T-cell (primary cell): ENCODE measurements at places on chromosomes 16 and 17. TPM values are rescaled to one million over a fixed set of nuclear protein-coding genes. Genes with fewer than 3 reads are reported as not detected.

- no peak for DNase-seq
These were observed 50.5 kb downstream of the WWP2 start for GRCh38 chr16:69812688-69813014.

- DNase-seq, result no peak
These were observed 20.1 kb upstream of the HYDIN start for GRCh38 chr16:71250461-71251235.

DNA sequence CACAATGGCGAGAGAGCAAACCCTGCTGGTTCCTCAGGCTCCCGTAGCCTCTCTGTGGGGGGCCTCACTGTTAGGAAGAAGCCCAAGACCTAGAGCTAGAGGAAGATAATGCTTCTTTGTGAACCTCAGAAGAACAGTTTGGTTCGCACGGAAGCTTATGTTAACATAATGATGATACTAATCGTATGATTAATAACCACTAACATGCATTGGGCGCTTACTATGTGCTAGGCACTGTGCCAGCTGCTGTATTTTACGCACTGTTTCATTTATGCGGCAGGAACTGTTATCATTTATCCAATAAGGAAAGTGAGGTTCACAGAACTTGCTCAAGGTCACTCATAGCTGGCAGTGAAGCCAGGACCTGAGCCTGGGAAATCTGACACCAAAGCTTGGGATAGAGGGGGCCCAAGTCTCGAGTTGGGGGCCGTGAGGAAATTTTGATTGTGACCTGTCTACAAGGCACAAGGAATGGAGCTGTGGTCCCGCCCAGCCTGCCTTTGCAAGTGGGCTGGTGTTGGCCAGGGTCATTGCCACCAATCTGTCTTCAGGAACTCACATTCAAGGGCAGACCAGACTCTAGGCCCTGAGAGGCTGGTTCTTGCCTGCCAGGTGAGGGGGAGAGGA is 6.8 kb downstream of the PRCD start:
- no peak for DNase-seq

DNA sequence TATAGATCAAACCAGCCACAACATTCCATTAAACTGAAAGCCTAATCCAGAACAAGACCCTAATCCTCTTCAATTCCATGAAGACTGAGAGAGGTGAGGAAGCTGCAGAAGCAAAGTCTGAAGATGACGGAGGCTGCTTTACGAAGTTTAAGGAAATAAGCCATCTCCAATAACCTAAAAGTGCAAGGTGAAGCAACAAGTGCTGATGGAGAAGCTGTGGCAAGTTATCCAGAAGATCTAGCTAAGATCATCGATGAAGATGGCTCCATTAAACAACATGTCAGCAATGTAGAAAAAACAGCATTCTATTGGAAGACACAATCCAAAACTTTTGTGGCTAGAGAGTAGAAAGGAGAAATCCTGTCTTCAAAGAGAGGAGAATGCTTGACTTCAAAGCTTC is 69.6 kb downstream of the KANSL1 start:
- DNase-seq, result no peak

DNA sequence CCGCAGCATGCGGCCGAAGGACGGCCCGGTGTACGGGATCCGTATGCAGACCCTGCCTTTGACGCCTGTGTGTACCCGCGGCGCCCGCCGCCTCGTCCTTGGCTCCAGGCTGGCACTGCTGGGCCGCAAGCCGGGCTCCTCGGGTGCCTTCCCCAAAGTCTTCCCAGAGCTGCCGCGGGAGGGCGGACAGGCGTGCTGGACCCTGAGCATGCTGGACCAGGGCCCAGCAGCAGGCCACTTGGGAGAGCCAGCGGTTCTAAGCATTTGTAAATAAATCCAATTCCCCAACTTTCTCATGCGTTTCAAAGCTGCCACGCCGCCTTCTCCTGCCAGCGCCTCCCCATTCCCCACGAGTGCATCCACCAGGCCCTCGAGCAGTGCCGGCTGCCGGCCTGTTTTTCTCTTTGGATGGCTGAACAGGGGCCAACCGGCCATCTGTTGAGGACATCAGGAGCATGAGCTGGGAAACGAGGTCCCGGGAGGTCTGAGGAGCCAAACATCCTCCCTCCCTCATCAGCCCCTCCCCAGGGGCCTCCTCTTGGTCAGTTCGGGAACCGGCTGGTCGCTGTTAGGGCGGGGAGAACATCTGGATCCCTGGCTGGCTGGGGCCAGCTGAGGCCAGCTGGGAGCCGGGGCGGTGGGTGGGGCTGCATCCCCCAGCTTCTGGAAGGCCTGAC is 20.5 kb upstream of the PABPN1L start:
- DNase-seq, result no peak

- DNase-seq, result no peak
These were observed 628.1 kb downstream of the WWOX start for GRCh38 chr16:78727536-78727935.

DNA sequence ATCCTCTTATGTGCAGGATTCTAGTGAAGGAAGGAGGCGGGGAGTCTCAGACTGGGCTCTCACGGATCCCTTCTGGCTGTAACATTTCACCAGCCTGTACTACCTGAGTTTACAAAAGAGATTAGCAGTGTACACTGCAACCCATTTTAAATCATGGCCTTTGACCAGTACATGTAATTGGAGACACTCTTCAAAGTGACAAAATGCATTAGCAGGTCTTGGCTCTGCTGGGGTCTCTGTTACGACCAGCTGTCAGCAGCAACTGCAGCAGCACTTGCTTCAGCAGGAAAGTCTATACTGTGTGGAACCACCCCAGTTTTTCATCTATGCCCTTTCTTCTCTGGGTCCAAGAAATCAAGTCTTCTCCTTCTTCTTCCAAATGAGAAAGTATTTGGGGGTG is 322.8 kb upstream of the ASIC2 start:
- no peak for DNase-seq

GRCh38 chr17:75153780-75154194 is 525 bp downstream of the JPT1 start:
- no peak for DNase-seq

- no peak for DNase-seq
These were observed 237.1 kb downstream of the PARN start for GRCh38 chr16:14392960-14393359.

DNA sequence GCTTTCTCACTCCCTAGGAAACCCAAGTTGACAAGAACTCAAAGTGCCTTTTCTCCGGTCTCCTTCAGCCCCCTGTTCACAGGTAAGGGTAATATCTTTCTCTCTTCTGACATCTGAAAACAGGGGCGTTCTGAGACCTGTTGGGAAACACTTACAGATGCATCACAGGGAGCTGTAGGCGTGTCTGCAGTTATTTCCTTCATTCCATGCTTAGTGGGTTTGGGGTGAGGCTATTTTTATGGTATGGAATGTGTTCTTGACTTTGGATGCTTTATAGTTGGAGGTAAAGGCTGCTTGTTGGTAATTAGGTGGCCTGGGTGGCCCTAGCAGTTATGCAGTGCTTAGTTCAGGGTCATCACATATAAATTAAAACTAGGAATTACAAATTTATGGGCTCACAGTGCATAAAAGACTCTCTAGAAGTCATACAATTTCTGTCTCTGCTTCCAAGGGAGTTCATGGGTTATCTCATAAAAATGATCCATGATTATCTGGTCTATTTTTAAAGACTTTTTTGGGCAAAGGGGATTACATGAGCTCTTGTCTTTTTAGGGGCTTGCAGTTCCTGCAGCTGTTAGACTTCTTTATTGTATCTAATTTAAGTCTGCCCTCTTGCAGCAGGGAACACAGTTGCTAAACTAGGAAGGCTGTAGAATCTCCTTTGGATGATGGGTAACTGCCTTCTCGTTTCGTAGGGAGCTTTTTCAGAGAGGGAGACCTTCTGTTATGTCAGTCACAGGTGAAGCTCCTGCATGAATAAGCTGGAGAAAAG is 10.2 kb downstream of the SOCS7 start:
- DNase-seq, result no peak

- DNase-seq, result no peak
These were observed 90.9 kb upstream of the EEF2KMT start for GRCh38 chr16:5188318-5188988.

DNA sequence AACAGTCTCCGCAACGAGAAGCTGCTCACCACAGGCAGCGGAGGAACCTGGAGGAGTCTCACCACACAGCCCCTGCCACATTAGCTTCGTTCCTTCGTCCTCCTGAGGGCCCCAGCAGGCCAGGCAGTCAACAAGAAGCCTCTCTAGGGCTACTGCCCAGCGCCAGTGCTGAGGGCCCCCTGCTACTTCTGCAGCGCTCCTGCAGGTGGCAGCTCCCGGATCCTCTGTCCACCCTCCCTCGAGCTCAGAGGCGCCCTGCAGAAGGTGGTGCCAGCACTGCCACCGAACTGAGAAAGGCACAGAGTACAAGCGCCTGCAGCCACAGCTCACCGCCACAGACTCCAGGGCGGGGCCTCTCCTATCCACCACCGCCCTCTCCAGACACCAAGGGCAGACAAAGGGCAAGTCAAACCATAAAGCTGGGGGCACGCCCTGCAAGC is 27.3 kb downstream of the KDM8 start:
- DNase-seq, result peak; percentile 87

DNA sequence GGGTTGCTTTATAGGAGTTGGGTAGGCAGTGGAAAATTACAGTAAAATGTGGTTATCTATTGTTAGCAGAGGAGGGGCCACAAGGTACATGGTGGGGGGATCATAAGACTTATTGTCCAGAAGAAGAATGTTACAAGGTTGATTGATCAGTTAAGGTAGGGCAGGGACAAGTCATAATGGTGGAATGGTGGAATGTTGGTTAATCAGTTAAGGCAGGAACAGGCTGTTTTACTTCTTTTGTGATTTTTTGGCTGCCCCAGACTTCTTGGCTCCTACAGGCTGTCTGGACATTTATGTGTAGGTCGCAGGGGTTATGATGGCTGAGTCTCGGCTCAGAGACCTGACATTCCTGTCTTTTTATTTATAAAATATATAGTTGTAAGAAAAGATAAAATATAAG is 2277.1 kb downstream of the TP53TG3F start:
- no peak for DNase-seq

DNA sequence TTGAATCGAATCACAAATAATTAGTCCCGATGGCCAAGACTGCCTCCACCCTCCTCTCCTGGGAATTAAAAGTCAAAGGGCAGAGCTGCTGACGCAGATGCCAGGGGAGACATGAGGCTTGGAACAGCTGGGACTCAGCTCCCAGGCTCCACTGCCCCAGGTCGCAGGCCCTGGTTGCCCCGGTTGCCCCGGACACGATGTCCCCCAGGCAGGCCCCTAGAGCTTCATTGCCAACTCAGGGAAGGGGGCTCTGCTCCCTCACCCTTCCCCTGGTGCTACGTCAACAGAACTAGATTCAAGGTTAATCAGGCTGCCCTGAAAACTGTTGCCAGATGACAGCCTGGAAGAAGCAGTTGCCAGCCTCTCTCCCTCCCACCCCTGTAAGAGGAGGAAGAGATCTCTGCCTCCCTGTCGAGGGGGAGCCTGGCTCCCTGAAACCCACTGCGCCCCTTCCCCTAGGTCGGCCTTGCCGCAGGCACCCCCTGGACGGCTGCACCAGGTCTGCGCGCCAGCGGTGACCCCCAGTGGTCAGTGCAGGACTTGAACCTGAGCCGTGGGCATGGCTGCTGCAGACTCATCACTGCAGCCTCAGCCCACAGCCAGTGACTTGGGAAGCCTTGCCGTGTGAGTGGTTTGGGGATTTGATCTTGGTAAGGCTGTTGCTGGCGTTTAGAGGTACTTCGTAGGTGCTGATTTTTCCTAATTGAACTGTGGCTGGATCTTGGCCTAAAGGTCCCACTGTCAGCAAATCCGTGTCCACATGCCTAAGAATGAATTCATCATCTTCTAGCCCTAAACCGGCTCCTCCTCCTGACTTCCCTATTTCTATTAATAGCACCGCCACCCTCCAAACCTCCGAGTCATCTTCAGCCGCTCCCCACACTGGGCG is 84.1 kb upstream of the TOB1 start:
- peak; percentile 58 for DNase-seq

GRCh38 chr16:30142672-30143346 is 19.8 kb upstream of the MAPK3 start:
- no peak for DNase-seq

- DNase-seq, result no peak
These were observed 200.5 kb upstream of the ASIC2 start for GRCh38 chr17:33493566-33493965.

DNA sequence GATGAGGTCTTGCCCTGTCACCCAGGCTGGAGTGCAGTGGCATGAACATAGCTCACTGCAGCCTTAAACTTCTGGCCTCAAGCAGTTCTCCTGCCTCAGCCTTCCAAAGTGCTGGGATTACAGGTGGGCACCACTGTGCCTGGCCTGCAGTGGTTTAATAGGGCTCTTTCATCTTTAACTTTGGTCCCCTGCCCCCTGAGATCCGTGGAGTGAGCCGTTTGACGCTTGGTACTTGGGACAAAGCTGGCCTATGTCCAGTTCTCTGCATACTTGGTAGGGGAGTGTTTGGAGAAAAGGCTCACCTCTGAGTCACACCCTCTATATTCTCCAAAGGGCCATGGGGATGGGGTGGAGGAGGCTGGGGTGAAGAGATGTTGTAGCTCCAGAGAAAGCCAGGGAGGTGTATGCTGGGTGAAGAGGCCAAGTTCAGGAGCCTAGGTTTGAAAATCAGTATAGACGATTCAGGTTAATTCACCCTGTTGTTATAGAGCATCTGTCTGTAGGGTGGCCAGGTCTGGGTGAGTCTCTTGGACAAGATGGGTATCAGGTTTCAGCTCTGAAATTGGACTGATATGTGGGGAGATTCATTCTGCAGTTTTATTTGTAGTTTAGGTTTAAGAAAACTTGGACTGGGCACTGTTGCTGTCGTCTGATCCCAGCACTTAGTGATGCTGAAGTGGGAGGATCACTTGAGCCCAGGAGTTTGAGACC is 17.6 kb downstream of the ABCC1 start:
- DNase-seq, result no peak

GRCh38 chr16:86809458-86809955 is 231.2 kb downstream of the FOXL1 start:
- DNase-seq, result no peak

GRCh38 chr16:29877266-29877961 is 14.4 kb upstream of the CDIPT start:
- DNase-seq, result peak; percentile 29

Gene KRT33A
- total RNA-seq, result not detected

Gene HAS3
- total RNA-seq, result 4.7 TPM

Gene CSH2
- total RNA-seq, result not detected

Gene RAB26
- not detected for total RNA-seq

Gene GINS2
- total RNA-seq, result 1.1 TPM

Gene ADORA2B
- total RNA-seq, result not detected

Gene FADS6
- not detected for total RNA-seq

Gene KRT33B
- total RNA-seq, result not detected

Gene SLC2A4
- total RNA-seq, result not detected

Gene GPR139
- not detected for total RNA-seq

Gene CDC27
- 63.5 TPM for total RNA-seq
